ENCODE measurements at places on chromosomes 7 and 10. TPM values are rescaled to one million over a fixed set of nuclear protein-coding genes. Genes with fewer than 3 reads are reported as not detected.

DNAJC12 gene
- total RNA-seq = 0.33 TPM

GPNMB gene
- total RNA-seq = 13.3 TPM

DNA sequence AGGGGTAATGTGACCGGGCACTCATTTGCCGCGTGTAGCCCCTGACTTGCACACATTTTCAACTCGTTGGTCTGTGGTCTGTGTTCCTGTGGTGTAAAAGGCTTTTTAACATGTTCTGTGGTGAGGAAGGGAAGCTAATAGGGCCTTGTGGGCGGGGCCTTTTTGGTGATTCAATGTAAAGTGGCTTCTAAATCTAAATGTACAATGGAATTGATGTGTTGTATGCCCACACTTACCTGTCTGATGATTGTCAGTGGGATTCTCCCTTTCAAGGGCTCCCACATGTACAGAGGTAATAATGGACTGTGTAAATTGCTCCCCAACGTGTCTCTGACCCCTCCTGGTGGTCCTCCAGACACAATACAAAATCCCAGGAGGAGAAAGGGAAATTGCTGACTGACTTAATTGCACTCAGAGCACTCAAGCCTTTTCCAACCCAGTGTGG lies 43.1 kb upstream of the GATAD1 start:
- H3K27ac ChIP-seq = no peak overlapping the region
- no peaks in the 10 kb centered on the region for H3K27me3 ChIP-seq
- no peak overlapping the region for H3K4me3 ChIP-seq
- no peaks in the 10 kb centered on the region for H3K4me1 ChIP-seq

- no peak overlapping the region for H3K27ac ChIP-seq
- no peak for DNase-seq
- H3K27me3 ChIP-seq = peaks cover 24% of the 10 kb centered on the region
- H3K4me1 ChIP-seq = no peaks in the 10 kb centered on the region
- no peaks in the 10 kb centered on the region for H3K36me3 ChIP-seq
Measured at GRCh38 chr7:33698041-33698440, 207.3 kb upstream of the BMPER start.

DNA sequence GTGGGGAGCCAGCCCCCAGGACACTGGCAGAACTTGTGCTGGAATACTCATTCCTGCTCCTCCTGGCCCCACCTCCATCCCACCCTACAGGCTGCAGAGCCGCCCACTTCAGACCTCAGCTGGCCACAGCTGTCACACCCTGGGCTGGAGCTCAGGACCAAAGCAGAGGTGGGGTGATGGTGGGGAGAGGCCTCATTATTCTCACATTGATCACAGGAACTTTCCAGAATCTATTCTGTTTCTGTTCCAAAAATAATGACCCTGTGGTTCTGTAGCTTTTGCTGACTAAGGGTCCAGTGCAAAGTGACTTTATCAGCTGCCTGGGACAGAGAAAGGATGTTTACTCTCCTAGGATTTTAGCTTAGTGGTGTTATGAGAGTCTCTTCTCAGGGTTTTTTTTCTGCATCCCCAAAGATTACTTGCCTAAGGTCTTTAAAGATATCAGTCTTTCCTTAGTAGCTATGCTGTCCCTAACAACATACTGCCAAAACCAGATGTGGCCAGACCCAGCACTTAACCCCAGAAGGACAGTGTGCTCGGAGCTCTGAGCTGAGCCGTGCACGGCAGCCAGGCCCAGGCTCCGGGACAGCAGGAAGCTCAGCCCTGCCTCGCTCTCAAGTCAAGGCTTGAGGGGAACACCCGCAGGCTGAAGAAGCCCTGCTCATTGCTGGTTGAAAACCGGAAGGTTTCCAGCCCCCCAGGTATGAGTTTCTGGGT lies 223.3 kb downstream of the MLLT10 start:
- H3K36me3 ChIP-seq = no peaks in the 10 kb centered on the region
- no peak for DNase-seq
- H3K4me3 ChIP-seq = no peak overlapping the region
- no peak overlapping the region for H3K27ac ChIP-seq
- H3K27me3 ChIP-seq = no peaks in the 10 kb centered on the region
- H3K4me1 ChIP-seq = no peaks in the 10 kb centered on the region

DNA sequence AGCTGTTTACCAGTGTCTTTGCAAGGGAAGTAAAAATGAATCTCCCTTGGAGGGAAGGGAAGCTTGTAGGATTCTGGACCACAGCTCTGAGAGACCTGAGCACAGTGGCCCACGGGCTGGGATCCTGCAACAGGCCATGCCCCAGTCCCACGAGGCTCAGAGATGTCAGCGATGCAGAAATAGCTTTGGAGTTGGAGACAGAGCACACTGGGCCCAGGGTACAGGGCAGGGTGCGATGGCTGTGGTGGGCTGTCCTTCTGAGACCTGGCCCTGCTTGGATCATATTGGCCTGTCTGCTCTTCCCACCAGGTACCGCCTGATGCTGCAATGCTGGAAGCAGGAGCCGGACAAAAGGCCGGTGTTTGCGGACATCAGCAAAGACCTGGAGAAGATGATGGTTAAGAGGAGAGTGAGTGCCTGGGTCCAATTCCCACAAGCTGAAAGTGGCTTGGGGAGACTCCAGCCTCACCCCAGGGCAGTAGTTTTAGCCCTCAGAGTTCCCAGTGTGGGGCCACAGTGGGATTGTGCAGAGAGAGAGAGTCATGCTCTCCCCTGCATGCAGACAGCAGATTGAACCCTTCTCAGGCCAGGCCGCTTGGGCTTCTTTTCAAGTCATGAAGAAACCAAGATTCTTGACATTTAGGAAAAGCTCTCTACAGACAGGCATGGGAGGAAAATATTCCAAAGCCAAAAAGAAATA lies 13.5 kb upstream of the CSGALNACT2 start:
- H3K36me3 ChIP-seq = no peaks in the 10 kb centered on the region
- no peak overlapping the region for H3K27ac ChIP-seq
- no peak overlapping the region for H3K4me3 ChIP-seq
- 0 out of 2 replicates have a peak, but pooled peaks cover 2% of the 10 kb centered on the region for H3K27me3 ChIP-seq
- no peak for DNase-seq

GRCh38 chr7:155001756-155002410 lies 1.0 kb downstream of the PAXIP1 start:
- peaks cover 14% of the 10 kb centered on the region for H3K36me3 ChIP-seq
- H3K4me3 ChIP-seq = peak overlapping the region; percentile 67
- H3K27ac ChIP-seq = no peak overlapping the region
- no peaks in the 10 kb centered on the region for H3K27me3 ChIP-seq
- H3K4me1 ChIP-seq = peaks cover 22% of the 10 kb centered on the region

DNA sequence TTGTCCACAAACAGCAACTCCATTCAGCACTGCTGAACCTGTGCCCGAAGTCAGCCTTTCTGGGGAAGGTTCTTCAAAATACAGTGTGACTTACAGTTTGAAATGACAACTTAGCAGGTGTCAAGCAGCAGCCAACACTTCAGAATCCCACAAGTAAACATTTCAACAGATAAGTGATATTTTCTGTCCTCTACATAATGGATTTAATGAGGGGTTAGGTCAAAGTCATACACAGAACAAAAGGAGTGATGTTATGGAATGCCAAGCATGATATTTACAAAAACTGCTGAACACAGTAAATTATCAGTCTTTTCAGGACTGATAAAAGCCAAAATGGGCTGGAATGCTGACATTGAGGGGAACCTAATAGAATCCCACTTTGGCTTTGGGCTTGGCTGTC lies 77.6 kb upstream of the JAZF1 start:
- no peaks in the 10 kb centered on the region for H3K27me3 ChIP-seq
- no peak overlapping the region for H3K27ac ChIP-seq
- no peaks in the 10 kb centered on the region for H3K36me3 ChIP-seq
- H3K4me1 ChIP-seq = no peaks in the 10 kb centered on the region

DNA sequence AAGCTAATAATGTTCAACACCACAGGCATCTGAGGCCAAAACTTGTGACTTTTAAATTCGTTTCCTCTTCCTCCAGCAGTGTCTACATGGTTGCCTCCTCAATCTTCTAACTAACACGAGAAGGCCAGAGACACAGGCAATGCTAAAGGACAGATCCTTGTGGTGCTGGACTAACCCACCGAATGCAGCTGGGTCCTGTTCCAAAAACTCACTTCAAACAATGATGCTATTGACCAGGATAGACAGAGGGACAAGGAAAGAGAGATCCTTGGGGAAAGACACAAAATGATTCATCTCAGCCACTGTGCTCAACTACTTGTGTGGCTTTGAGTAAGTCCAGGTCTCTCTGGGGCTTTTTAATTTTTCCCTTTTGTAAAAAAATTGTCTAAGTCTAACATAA lies 107.6 kb downstream of the KCNMA1 start:
- no peaks in the 10 kb centered on the region for H3K27me3 ChIP-seq
- DNase-seq = no peak
- H3K27ac ChIP-seq = no peak overlapping the region
- peaks cover 46% of the 10 kb centered on the region for H3K4me1 ChIP-seq

Data from PC-9 (cell line).